ENCODE measurements at places on chromosomes 11 and 22.

- DNase-seq: no peak
Measured at GRCh38 chr11:118975771-118976709, 4.5 kb downstream of the FOXR1 start.

DNA sequence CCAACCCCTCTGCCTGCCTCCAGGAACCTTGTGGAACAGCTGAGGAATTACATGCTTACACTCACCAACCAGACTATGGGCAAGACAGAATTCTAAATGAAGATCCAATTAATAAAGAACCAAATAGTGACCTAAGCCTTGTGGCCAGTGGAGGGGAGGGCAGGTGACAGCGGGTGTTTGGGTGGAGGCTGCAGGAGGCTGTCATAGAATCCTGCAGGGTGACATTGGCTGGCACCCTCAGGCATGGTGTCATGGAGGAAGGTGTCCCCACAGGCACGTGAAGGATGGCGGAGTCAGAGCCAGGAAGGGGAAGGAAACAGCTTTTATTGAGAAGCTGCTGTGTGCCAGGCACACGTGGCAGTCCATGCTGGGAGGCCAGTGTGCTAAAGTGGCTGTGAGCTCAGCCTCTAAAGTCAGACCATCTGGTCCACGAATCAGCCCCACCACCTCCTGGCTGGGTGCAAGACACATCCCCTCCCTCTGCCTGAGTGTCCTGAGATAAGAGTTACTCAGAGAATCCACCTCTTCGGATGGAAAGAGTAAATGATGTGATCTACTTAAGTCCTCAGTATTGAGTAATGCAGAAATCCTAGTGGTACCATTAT is 8.7 kb downstream of the MYO18B start:
- no peak for DNase-seq

DNA sequence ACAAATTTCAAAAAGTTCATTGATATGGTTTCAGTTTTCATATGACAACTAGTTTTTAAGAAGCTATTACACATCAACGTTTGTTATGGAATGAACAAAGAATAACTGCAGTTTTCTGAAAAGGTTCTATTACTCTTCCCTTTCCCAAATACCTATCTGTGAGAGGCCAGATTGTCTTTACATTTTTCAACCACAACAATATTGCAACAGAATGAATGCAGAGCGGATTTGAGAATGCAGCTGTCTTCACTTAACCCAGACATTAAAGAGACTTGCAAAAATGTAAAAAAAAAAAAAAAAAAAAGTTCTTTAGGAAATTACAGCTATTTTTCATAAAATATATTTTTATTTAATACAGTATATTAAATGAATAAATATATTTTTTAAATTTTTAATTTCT is 250.8 kb downstream of the DDX10 start:
- no peak for DNase-seq

DNA sequence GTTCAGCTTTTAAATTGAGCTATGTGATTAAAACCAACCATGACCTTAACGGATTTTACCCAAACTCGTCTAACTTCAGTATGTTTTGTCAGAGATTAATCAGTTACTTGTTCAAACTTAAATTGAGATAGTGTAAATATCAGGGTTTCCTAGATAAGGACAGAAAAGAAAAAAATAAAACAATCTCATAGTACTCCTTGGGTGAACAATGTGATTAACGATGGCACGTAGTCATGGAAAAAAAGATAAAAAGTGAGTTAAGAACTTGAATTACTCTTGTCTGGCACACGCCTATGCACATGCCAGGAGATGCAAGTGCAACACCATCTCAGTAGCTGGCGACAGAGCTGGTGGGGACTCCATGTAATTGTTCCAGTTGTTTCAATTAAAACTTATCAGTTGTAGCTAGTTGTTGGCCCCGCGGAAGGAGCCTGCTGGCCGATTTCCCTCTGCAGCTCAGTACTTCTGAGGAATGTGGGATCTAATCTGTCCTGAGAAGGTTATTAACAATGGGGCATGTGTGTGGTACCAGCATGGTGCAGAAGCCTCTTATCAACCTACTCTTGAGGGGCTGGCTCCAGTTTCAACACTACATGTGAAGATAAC is 3.0 kb downstream of the RASSF10 start:
- DNase-seq: no peak

- no peak for DNase-seq
Measured at GRCh38 chr11:65868907-65869306, 3.7 kb downstream of the EFEMP2 start.

DNA sequence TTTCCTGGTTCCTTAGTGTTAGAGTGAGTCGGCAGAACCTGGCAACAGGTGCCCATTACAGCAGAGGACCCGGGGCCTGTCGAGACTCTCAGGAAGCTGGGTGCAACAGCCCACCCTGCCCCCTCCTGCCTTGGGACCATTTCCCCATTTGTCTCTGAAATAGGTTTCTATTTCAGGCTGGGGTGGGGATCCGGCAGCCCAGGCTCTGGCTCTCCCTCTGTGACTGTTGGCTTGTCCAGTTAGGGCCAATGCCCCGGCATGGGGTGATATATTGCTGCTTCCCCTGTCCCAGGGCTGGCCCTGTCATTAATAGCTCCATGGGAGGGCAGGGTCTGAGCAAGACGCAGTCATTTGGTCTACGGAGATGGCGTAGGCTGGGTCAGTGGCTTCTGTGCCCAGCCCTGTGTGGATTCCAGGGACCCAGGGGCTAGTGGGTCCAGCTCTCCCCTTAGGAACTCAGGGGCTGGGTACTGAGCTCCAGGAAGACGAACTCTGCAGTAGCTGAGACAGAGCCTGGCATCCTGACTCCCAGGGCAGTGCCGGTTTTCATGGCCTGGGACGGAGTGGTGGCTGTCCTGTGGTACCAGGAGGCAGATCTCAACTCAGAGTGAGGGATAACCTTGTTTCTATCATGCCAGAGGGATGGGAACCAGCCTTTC is 2.7 kb downstream of the P2RY6 start:
- DNase-seq: no peak

GRCh38 chr22:48760481-48761390 is 1066.9 kb downstream of the BRD1 start:
- DNase-seq: no peak

- no peak for DNase-seq
Measured at GRCh38 chr11:15097411-15097810, 17.3 kb upstream of the INSC start.

DNA sequence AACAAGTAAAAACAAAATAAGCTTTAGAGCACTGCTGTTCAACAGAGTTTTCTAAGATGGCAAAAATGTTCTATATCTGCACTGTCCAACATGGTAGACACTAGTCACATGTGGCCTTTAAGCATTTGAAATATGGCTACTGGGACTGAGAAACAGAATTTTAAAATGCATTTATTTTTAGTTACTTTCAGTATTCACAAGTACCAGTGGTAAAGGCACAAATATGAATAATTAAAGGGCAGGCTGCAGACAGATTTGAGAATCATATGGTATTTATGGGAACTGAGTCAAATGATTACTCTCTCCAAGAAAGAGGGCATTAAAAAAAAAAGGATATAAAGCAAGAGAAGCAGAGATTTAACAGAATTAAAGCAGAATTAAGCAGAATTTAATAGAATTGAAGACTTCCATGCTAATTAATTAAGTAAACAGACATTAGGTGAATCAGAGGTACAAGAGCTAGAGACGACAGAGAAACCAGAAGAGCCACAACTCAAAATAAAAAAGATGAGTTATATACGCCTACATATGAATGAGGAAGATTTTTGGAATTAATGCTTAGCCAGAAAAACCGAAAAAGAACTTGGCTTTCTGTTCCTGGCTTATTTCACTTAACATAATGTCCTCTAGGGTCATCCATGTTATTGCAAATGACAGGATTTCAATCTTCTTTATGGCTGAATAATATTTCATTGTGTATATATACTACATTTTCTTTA is 160.4 kb downstream of the ATG16L2 start:
- DNase-seq: no peak

GRCh38 chr22:23144932-23145877 is at the start of gene RAB36:
TSS of gene RAB36 (plus strand) at chr22:23145477. CDS start at chr22:23146617, 1,140 bp downstream.
- peak; percentile 68 for DNase-seq

- no peak for DNase-seq
Measured at GRCh38 chr11:72780296-72781062, 13.4 kb downstream of the STARD10 start.

GRCh38 chr11:73542175-73542574 is 55.7 kb downstream of the FAM168A start:
- no peak for DNase-seq

DNA sequence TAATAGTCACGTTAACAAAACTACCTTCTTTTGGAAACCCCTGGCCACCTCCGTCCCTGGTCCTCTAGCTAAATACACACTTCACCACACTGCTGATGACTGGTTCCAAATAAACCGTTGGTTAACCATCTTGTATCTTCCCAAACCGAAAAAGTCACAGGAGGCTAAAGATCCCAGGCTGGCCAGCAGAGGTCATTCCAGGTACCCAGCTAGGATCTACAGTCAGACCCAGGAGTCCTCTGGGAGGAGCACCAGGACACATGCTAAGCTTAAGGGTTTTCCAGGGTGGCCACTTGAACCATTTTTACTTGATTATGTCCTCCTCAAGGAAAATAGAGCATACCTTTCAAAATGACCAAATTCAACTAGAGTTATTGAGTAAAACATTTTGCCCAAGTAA is 103.2 kb downstream of the ETS1 start:
- DNase-seq: no peak

DNA sequence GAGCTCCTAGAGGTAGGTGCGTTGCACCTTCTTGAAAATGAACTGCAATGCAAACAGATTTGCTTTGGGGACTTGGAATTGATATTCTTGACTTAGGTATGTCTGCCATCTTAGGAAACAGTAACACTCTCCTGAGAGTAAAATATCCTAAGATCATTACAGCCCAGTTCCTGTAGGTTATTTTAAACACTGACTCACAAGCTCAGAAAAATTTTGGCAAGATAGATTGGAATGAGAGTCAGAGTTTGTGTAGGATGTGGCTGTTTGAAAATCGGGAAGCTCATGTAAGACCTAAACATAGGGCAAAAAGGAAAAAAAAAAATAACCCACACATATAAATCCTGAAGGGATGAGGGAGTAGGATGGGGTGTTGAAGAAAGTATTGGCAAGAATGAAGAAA is 377.0 kb upstream of the LRRC4C start:
- DNase-seq: no peak

DNA sequence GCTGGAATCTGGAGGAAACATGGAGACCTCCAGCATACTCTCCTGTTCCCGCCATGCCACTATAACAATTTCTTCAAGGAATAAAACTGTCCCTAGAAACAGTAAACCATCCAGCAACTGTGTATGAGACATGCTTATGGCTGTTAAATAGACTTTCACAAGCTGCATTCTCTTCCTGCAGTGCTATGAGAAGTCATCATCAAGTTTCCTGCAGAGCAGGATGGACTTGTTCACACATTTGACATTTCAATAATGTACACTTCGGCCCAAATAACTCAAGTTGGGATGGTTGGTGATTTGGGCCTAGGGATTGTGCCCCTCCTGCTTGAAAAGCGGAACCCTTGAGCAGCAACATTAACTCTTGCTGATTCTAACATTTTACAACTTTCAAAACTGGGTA is 20.2 kb upstream of the CSF2RB start:
- no peak for DNase-seq

DNA sequence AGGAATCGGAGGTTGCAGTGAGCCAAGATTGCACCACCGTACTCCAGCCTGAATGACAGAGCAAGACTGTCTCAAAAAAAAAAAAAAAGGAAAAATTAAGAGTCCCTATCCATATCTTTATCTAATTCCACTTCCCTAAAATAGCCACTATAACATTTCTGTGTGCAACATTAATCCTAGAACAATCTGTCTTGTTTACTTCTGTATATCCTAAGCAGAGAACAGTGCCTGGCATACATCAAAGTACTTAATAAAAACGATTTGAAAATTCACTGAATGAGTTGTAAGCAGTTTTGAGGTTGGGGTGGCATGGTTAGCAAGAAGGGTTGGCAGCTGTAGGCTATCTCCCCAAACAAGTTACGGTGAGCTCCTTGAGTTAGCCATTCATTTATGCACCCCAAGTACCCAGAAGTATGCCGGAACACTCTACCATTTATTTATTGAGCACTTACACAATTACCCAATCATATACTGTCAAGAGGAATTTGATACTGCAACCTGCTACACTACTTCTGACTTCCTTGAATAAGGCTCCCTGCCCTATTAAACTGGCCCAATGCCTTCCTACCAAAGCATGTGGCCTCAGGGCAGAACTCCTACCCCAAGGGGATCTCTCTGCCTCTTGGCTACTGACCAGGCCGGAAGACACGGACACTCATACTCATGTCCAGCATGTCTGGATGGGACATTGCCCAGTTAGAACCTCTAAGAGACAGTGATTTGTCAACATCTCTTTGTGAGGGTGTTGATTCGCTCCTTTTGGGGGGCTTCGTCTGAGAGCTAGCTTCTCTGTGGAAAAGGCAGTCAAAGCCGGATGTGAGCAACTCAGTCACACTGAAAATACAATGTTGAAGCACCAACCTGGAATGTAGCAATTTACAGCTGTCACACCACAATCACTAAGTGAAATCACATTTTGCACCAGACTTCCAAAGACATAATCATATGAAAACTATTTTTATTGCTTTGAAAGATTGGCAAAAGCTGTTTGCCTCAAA is 16.3 kb upstream of the TMEM41B start:
- DNase-seq: no peak

DNA sequence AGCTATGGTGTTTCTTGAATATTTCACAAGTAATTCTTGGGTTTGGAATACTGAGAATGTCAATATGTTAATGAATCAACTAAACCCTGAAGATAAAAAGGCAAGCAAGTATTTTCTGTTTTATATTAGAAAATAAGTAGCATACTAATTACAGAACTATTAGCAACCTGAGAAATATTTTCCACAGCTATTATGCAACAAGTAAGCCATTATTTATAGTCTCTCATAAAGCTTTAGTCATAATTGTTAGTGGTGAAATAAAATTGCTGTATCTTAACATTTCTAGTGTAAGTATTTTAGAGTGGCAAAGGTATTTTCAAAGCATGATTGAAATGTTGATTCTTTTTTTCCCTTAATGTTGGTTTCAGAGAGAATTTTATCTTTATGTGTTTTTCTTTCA is 53.3 kb downstream of the FAR1 start:
- DNase-seq: no peak

- DNase-seq: no peak
Measured at GRCh38 chr11:87046824-87047223, 9.1 kb downstream of the TMEM135 start.

- DNase-seq: no peak
Measured at GRCh38 chr11:26112264-26112663, 219.7 kb upstream of the ANO3 start.

DNA sequence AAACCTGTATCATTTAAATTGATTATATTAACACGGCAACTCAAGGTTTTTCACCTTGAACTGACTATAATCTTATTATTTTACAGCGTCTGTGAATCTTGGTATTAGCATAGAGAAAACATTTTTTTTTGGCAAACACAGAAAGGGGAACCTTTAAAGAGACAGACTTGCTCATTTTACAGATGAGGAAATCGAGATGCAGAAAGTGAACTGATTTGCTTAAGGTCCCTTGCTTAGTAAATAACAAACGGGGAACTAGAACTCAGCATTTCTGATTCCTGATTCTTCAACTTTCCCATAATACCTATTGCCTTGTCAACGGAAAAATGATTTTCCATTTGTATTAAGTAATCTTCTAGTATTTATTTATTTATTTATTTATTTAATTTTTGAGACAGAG is 33.2 kb upstream of the CECR2 start:
- no peak for DNase-seq

- DNase-seq: no peak
Measured at GRCh38 chr11:99368583-99368982, 347.8 kb downstream of the CNTN5 start.
